ENCODE measurements at places on chromosomes 11 and 22.

- no peak for DNase-seq
These were observed 1.5 kb upstream of the BAIAP2L2 start for GRCh38 chr22:38111925-38112355.

- no peak for DNase-seq
These were observed 4.0 kb downstream of the VWCE start for GRCh38 chr11:61290905-61291690.

DNA sequence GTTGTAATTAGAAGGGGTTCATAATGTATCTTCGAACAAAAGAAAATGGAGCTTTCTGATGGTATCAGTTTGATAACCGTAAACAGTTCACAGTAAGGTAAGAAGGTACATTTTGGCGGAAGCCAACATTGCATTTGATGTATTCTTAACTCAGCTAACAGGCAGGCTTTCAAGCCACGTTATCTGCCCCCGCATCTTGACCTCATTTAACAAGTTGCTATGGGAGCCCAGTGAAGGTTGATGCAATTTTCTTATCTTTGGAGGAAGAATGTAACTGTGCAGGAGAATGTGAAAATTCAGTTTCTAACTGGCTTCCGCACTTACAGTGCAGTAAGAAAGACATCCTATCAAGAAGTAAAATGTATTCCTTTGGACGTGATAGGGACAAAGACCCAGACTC is 110.6 kb downstream of the ETS1 start:
- DNase-seq, result no peak

DNA sequence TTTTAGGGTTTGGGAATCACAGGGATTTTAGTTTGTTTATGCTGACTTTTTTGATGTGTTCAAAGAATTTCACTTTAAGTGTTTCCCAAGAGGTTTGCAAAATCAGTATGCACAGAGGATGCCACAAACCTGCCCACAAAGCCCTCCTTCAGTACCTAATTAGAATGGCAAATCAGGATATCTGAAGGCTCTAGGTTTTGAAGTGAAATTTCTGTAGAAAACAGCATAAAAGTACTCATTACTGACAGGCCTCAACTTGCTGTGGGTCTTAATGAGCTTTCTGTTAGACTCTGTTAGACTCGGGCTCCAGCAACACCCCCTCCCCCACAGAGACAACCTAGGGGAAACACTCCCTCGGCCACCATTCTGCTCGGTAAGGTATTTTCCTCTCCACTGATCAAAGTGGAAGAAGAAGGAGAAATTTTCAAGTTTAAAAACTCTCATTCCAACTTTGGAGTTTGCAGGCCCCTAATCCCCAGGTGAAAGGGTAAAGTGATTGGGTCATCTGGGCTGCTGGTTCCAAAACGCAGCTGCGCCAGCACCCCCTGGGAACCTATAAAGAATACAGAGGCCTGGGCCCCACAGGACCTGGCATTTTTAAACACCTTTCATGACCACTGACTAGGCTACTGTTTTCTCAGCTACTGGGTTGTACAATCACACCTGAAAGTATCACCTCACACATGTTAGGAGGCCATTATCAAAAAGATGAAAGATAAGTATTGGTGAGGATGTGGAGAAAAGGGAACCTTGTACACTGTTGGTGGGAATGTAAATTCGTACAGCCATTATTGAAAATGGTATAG is 67.5 kb downstream of the PLEKHA7 start:
- no peak for DNase-seq

DNA sequence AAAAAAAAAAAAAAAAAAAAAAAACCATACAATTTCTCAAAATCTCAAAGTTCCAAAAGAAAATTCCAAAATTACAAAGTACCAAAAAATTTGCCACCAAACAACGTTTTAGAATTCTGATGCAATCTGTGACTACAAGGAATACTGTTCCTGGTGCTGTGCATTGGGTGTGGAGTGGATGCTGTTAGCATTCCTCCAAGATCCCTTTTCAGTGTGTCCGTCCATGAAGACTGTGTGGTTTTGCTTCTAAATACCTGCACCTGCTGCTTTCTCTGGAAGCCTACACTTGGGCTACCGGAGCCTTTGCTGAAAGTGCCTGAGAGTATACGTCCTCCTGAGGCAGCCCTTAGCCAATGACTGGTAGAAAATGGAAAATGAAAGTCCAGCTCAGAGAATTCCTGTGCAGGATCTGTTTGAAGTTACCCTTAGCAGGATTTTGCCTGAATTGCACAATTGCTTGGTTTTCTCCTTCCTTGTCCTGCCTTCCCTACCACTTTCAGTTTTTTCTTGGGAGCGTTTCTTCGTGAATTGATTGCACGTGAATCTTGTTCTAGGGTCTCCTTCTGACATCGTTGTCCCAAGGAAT is 140.8 kb downstream of the TRPC6 start:
- DNase-seq, result no peak

GRCh38 chr22:40594346-40594745 is 42.2 kb downstream of the MRTFA start:
- DNase-seq, result no peak

- DNase-seq, result no peak
These were observed 12.0 kb upstream of the P2RY6 start for GRCh38 chr11:73260127-73260457.

- DNase-seq, result no peak
These were observed 132.5 kb downstream of the HIPK3 start for GRCh38 chr11:33389635-33390034.

All from mammary epithelial cell (primary cell).